Stimulated activated CD8-positive, alpha-beta memory T cell treated with anti-CD3 and anti-CD28 coated beads, Interleukin-7, amount 100 ng/mL, for 24 hours (primary cell): ENCODE measurements at places on chromosomes 1 and 21.

DNA sequence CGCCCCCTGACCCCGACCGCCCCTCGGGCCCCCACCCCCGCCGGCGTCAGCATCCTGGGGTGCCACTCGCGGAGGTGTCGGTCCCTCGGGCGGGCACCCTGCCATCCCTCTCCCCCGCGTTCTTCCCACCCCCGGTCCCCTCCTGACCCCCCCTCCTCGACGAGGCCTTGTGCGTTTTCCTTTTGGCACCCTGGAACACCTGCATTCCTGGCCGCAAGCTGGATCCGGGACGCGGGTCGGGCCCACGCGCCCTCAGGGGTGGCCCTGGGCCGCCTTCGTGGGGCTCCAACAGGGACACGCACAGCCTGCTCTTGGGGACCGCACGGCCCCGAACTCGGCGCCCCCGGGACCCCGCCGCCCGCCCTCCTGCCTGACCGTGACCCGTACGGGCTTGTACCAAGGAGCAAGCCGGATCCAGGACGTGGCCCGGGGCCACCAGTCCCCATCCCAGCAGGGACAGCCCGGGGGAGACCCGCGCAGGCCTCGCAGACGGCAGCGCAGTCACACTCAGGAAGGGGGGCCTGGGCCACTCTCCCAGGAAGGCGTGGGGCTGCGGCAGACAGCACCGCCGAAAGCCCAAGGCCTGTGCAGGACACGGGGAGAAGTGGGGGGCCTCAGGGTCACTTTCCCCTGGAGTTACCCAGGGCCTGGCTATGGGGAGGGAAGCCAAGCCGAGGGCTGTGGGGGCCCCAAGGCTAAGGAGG is 579 bp upstream of the SLC19A1 start:
- no peak for DNase-seq

DNA sequence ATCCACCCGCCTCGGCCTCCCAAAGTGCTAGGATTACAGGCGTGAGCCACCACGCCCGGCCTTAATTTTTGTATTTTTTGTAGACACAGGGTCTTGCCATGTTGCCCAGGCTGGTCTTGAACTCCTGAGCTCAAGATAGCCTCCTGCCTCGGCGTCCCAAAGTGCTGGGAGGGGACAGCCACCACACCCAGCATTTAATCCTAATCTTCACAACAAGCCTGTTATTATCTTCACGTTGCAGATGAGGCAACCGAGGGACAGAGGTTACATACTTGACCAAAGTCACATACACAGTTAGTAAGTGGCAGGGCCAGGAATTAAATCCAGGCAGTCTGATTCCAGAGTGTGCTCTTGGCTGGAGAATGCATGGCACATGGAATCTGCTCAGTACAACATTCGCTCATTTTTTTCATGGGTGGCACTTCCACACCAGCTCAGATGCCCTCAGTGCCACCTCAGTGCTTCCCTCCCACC is 4.8 kb upstream of the GPR37L1 start:
- DNase-seq: no peak

DNA sequence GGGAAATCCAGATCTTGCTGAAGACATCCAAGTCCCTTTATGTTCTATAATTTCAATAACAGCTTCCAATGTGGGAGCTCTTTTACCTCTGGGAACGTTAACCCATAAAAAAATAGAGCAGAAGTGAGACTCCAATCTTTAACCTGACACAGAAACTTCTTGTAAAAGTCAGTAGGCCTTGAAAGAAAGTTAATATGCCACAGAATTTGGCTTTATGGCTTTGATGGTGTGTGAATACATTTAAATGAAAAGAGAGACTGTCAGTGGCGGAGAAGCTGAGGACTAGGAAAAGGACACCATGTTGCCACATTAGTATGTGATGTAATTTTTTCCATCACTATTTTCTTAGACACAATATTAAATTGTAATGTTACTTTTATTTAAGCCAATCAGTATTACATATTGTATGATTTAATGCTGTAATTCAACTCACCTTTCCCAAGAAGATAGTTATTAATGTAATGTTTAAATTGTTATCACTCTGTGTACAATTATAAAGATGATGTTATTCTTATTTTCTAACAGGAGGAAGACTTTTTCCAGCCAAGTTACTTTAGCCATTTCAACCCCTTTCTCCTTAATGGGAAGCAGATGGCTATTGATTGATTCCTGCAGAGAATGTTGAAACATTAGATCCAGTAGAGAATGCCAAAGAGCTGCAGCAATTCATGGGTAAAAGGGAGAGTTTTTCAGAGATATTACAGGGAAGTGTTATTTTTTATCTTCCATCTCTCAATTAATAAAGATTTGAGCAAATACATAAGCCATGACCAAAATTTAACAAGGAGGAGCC is 17.5 kb upstream of the CLDN8 start:
- no peak for DNase-seq

GRCh38 chr21:15904389-15904788 is 174.6 kb downstream of the USP25 start:
- no peak for DNase-seq

GRCh38 chr1:234866007-234866866 is 256.3 kb upstream of the IRF2BP2 start:
- DNase-seq: no peak

DNA sequence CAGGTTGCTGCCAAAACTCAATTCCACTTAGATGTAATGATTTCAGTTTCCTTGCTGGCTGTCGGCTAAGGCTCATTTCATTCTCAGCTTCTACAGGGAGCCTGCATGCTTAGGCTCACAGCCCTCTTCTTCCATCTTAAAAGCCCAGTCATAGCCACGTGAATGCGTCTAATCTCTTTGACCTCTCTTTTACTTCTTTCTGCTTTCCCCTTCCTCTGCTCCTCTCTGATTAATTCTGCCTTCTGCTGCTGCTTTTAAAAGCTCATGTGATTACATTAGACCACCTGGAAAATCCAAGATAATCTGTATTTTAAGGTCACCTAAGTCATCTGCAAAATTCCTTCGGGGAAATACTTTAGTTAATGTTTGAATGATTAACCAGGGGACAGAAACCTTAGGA is 812.8 kb upstream of the BRINP3 start:
- no peak for DNase-seq

GRCh38 chr21:28397040-28397439 is 595.6 kb downstream of the LTN1 start:
- DNase-seq: no peak

- no peak for DNase-seq
Observed at GRCh38 chr1:113931451-113931851, 2.3 kb downstream of the HIPK1 start.

- DNase-seq: no peak
Observed at GRCh38 chr1:184633785-184634184, 120.9 kb downstream of the EDEM3 start.

- DNase-seq: no peak
Observed at GRCh38 chr21:26554365-26554764, 18.7 kb downstream of the CYYR1 start.

- peak; percentile 70 for DNase-seq
Observed at GRCh38 chr1:26900001-26900814, at the start of gene GPATCH3. TSS of gene GPATCH3 (minus strand) at chr1:26900467. CDS start at chr1:26900442, 25 bp downstream.

- no peak for DNase-seq
Observed at GRCh38 chr1:154747740-154748404, 122.2 kb downstream of the KCNN3 start.

- DNase-seq: no peak
Observed at GRCh38 chr1:24258735-24259424, 60.3 kb upstream of the GRHL3 start.

GRCh38 chr1:30145723-30146303 is 577.6 kb downstream of the MATN1 start:
- DNase-seq: no peak

DNA sequence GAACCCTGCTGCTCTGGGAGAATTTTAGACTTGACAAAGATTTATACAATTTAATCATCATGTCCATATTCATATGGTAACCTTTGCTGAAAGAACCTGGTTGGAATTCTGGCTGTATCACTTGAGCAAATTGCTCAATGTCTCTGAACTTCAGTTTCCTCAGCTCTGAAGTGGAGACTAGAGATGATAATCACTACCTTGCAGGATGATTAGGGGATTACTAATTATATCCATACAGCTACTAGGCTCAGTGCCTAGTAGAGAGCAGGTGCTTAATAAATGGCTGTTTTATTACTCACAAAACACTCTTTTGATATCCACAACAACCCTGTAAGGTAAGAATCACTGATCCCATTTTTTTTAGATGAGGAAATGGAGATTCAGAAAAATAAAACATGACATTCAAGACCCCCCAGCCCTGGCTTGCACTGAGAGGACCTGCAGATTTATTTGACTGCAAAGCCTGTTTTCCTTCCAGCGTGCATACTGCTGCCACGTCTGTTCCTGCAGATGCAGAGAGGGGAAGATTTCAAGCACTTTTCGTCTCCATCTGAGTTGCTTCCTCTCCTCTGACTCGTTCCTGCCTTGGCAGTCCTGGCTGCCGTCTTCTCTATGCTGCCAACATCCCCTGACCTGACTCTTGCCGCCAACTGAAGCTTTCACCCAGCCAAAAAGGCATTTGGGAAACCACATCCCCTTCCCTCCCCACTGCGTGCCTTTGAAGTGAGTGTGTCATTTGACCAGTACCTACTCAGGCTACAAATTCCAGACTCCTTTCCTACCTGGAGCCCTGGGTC is 203.0 kb downstream of the PLPP3 start:
- DNase-seq: no peak

GRCh38 chr1:47594627-47595026 is 156.8 kb downstream of the FOXD2 start:
- DNase-seq: no peak

DNA sequence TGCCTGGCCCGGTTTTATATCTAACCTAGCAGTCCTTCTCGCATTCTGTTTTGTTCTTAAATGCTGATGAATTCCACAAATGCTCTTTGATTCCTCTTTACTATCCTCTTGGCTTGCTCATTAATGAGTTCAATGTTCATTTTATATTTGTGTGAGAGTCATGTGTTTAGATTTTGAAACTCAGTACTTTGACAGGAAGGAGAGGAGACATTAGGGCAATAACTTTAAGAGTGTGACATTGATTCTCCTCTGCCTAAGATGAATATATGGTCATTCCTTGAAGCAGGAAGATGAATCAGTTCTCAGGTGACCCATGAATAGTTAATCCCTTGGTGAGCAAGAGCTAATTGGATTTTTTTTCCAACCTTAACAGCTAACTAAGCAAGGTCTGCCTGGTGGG is 84.1 kb downstream of the MRPS6 start:
- no peak for DNase-seq

- DNase-seq: no peak
Observed at GRCh38 chr1:98881901-98882300, 122.8 kb downstream of the PLPPR5 start.

- no peak for DNase-seq
Observed at GRCh38 chr1:41833519-41834000, 85.2 kb downstream of the HIVEP3 start.

- no peak for DNase-seq
Observed at GRCh38 chr21:24097181-24097580, 1510.1 kb downstream of the MRPL39 start.

- no peak for DNase-seq
Observed at GRCh38 chr1:118177998-118178397, 7.0 kb downstream of the SPAG17 start.

- DNase-seq: no peak
Observed at GRCh38 chr1:15028616-15029015, 124.9 kb upstream of the TMEM51 start.
